ENCODE measurements at places on chromosomes 16 and 17. TPM values are rescaled to one million over a fixed set of nuclear protein-coding genes. Genes with fewer than 3 reads are reported as not detected.

DNA sequence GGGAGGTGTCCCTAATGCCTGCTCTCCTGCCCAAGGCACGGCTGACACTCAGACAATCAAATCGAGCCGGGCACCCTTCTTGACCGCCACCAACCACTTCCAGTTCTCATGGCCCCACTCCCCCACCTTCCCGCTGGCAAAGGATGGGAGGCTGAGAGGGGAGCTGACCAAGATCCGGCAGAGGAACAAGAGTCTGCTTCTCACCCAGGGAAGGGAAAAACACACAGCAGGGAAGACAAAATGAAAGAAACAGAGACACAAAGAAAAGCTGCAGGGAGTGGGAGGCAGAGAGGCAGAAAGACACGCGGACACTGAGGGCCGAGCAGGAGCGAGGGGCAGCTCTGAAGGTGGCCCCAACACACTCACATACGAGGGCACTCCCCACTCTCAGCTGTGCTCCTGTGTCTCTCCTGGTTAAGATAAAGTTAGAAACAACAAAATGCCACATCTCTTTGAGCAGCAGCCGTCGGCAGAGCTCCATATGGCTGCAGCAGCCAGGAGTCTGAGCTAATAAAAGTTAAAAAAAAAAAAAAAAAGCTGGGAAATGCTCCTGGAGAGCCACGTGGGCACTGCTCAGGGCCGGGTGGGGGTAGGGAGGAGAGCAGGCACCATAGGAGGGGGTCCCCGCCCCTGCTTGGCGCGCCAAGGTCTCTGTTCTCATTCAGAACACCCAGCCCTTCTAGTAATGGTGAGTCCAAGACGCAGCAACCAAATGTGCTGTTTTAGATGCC is 7.4 kb downstream of the LRRC75A start:
- DNase-seq, result peak; percentile 69

GRCh38 chr16:87960296-87960695 is 9.1 kb downstream of the BANP start:
- DNase-seq, result no peak

DNA sequence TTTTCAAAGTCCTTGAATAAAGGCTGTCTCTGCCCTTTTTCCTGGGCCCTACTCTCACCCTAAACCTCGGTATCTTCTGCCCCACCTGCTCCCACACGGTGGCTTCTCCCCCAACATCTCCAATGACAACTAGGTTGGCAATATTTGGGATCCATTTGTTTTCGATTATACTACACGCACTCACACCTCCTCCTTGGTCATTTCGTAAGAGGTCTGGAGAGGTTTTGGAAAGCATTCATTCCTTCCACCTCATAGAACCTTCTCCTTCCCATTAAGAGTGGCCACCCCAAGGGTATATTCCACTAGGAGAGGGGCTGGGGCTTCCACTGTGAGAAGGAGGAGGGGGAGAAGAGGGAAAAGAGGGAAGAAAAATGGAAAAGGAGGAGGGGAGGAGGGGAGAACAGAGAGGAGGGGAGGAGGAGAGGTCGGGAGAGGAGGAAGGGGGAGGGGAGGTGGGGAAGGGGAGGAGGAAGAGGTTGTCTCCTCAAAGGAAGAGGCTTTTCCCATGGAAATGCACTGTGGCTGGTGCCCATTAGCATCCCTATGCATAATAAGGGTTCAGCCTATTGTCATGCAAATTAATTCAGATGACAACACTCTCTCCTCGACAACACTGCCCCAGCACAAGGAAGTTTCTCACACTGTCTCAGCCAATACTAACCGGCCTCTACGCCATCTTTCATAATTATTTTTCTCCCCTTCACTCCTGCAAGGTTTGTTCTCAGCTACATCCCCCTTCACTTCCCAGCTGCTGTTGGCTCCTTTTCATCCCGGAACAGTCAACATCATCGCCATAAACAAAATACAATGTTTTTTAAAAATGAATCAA is 30.0 kb downstream of the SOX9 start:
- peak; percentile 96 for DNase-seq

GRCh38 chr17:15973834-15974233 is 25.7 kb downstream of the ZSWIM7 start:
- DNase-seq, result no peak

GRCh38 chr16:49857423-49858181 is 1.7 kb upstream of the ZNF423 start:
- peak; percentile 88 for DNase-seq

- DNase-seq, result no peak
These were observed 3.9 kb upstream of the SRCAP start for GRCh38 chr16:30694926-30695693.

GRCh38 chr17:5234645-5235576 is at the start of gene SCIMP:
TSS of gene SCIMP (minus strand) at chr17:5234860. CDS start at chr17:5234755, 105 bp downstream.
- DNase-seq, result no peak

- peak; percentile 18 for DNase-seq
These were observed 2.0 kb downstream of the CCDC102A start for GRCh38 chr16:57534337-57534880.

DNA sequence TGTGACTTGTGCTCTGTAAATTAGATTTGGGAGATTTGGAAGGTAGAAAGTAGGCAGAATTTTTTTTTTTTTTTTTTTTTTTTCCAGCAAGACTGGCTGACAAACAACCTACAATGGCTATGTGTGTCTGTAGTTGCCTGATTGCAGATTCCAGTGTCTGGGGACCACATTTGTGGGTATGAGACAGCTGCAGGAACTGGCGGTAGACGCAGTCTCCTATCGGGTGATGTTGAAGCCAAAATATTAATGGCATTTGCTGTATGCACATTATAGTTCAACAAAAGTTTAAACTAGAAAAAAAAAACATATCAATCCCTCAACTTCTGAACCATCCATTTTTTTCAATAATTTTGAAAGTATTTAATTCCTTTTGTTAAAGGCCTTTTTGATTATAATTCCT is 665.2 kb downstream of the TOX3 start:
- no peak for DNase-seq

DNA sequence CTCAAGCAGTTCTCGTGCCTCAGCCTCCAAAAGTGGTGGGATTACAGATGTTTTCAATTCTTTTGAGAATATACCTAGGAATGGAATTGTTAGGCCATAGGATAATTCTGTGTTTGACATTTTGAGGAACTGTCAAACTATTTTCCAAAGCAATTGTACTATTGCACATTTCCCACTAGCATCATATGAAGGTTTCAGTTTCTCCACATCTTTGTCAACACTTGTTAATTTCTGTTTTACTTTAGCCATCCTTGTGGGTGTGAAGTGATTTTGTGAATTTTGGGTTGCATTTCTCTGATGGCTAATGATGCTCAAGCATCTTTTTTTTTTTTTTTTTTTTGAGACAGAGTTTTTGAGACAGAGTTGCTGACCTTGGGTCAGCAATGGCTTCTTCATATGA is 6.2 kb downstream of the NT5M start:
- DNase-seq, result no peak

DNA sequence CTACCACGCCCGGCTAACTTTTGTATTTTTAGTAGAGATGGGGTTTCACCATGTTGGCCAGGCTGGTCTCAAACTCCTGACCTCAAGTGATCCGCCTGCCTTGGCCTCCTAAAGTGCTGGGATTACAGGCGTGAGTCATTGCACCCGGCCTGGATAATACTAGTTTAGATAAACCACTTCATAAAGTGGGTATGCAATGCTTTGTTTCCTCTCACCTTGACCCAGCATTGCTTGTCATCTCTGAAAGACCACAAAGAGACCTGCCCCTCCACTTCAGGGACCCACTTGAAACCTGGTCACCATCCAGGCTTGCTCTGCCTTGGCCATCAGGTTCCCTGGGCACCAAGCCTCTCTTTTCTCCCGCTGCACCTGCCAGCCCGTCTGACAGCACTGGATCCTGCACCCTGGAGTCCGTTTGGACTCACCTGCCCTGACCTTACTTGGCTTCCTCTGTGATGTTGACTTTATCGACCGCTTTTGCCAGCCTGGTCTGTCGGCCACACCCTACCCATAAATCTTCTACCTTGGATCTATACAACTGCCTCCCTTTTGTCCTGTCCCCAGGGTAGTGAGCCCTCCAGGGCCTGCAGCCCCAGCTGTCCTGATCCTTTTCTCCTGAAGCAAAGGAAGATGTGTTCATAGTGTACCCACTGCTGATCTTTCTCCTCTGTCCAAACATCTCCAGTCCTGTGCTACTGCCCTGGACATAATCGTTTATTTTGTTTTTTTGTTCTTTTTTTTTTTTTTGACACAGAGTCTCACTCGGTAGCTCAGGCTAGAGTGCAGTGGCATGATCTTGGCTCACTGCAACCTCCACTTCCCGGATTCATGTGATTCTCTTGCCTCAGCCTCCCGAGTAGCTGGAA is 12.7 kb upstream of the ZG16 start:
- DNase-seq, result no peak

DNA sequence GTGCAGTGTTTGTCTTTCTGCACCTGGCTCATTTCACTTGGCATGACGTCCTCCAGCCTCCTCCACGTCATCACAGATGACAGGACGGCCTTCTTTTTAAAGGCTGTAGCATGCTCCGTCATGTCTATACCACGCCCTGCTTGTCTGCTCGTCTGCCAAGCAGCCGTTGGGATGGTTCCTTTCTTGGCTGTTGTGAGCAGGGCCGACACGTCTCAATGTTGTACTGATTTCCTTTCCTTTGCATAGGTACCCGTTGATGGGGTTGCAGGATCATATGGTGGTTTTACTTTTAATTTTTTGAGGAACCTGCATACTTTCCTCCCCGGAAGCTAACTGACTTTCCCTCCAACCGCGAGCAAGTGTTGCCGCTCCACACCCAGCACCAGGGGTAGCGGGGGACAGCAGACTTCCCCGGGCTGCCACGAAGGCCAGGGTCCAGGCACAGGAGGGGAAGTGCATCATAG is 212.2 kb upstream of the ZNF469 start:
- DNase-seq, result no peak

GRCh38 chr17:32152130-32152529 is 9.8 kb downstream of the RHOT1 start:
- no peak for DNase-seq

DNA sequence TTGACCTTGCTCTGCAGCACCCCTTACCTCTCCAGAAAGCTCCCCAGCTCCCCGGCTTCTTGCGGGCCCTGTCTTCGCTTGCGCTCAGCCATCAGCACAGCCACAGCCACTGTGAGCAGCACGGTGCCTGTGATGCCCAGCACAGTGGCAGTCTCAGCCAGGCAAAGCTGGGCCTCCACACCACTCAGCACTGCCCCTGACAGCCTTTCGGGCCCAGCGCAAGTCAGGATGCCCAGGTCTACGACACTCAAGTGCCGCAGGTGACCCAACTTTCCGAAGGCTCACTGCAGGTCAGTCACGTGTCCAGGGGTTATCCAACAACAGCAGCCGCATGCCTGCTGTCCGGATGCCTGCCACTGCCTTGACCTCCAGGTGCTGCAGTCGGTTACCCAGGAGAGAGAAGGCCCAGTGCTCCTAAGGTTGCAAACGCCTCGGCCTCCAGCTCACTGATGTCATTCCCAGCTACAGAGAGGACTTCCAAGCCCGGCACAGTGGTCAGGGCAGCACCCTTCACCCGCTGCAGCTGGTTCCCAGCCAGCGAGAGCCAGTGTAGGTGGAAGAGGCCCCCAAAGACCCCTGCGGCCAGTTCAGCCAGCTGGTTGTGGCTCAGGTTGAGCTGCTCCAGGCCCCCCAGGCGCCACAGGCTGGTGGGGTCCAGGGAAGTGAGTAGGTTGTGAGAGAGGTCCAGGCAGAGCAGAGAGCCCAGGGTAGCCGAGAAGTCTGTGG is 8.9 kb upstream of the TMEM101 start:
- no peak for DNase-seq

DNA sequence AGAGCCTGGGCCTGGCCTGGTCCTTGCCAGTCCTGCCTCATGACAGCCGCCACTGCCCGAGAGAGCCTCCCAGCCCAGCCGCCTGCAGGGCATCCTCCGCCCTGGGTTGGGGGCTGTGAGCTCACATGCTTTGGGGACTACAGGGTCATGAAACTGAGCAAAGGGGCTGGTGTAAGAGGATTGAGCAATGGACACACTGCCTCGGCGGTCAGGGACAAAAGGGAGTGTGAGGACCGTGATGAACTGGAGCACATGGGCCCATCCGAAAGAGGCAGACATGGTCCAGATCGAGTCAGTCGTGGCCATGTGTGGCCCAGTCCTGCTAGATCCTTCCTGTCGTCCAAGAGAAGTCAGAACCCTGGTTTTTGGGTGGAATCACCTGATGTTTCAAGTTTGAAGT is 52.3 kb downstream of the GSG1L start:
- no peak for DNase-seq

GRCh38 chr16:22023505-22023904 is 15.6 kb downstream of the MOSMO start:
- DNase-seq, result no peak

DNA sequence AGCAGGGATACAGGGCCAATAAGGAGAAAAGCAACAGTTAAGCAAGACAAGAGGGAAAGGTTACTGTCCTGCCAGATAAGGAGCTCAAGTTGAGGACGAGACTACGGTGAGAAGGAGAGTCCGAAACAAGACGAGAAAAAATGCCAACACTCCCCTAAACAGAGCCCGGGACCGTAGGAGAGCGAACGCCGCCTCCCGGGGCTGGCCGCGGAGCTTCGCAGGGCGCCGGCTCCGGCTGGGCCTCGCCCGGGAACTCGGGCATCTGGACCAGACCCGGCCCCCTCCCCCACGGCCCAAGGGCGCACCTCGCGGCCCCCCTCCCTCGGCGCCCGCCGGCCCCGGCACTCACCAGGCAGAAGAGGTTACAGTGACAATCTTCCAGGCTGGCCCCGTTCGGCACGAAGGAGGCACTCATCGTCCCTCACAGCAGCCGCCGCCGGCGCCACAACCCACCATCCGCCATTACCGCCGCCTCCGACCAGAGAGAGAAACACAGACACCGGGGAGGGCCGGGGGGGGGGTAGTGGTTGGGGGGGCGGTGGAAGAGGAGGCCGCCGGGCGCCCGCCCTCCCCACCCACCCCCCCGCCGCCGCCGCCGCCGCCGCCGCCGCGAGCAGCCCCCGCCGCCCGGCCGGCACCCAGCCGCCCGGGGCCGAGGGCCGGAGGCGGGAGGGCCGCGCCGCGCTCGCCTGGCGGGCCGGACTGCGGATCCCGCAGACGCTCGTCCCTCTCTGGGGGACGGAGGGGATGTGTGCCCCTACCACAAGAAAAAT is at the start of gene MED13:
TSS of gene MED13 (minus strand) at position 488 of the 773 bp plus-strand sequence. CDS start at position 415, 73 bp downstream.
- peak; percentile 59 for DNase-seq

- peak; percentile 97 for DNase-seq
These were observed 45.9 kb downstream of the SOCS3 start for GRCh38 chr17:78313735-78314648.

GRCh38 chr16:72948238-72948829 is 99.6 kb downstream of the ZFHX3 start:
- no peak for DNase-seq

Gene NDUFAF8
- total RNA-seq, result 60.1 TPM

Gene CTU2
- 31.5 TPM for total RNA-seq

Gene NHLRC4
- total RNA-seq, result 0.42 TPM

Gene EPX
- not detected for total RNA-seq

Gene RNU2-1
- total RNA-seq, result 6,078 TPM

Gene CHST4
- total RNA-seq, result 6.8 TPM

Gene PRAC2
- not detected for total RNA-seq

Gene ADAMTS18
- 0.07 TPM for total RNA-seq

Gene MYH3
- 1.9 TPM for total RNA-seq

Gene CHP2
- 1.1 TPM for total RNA-seq

Gene TBC1D26
- 0.83 TPM for total RNA-seq

Gene KRT12
- not detected for total RNA-seq

Measured in H9 (cell line).